ENCODE measurements at places on chromosomes 5 and 9. TPM values are rescaled to one million over a fixed set of nuclear protein-coding genes. Genes with fewer than 3 reads are reported as not detected.

SAXO1 gene
- total RNA-seq = not detected

PELO gene
- 20.6 TPM for total RNA-seq

DELE1 gene
- 73.4 TPM for total RNA-seq

PCDHGA8 gene
- not detected for total RNA-seq

SMIM33 gene
- 2.3 TPM for total RNA-seq

SLCO6A1 gene
- not detected for total RNA-seq

FBXL7 gene
- total RNA-seq = not detected

ARHGEF37 gene
- total RNA-seq = 1.1 TPM

SLC6A7 gene
- not detected for total RNA-seq

FGF1 gene
- total RNA-seq = not detected

NR6A1 gene
- 0.28 TPM for total RNA-seq

PCDHGB4 gene
- total RNA-seq = not detected
